Anterior cingulate cortex (tissue), 58 donors: ENCODE measurements at places on chromosomes 13 and 19.
A peak's percentile ranks its signal among the peaks of the same experiment; 100 is the strongest.

DNA sequence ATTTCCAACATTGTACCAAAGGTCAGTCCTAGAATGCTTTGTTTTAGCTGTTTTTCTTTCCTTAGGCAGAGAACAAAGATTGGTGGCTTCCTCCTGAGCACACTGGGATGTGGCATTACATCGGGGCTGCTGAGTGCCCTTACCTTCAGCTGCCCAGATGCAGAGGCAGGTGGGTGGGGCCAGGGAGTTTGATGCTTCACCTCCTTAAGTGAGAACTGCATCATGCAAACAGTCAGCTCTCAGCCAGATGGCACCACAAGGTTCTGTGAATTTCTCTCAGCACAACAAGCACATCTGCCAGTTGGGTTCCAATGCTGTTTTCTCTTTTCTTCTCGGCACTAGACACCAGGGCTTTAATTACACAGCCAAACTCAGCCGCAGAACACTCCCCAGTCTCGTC lies 87.4 kb upstream of the UBL3 start:
- no peak for DNase-seq

DNA sequence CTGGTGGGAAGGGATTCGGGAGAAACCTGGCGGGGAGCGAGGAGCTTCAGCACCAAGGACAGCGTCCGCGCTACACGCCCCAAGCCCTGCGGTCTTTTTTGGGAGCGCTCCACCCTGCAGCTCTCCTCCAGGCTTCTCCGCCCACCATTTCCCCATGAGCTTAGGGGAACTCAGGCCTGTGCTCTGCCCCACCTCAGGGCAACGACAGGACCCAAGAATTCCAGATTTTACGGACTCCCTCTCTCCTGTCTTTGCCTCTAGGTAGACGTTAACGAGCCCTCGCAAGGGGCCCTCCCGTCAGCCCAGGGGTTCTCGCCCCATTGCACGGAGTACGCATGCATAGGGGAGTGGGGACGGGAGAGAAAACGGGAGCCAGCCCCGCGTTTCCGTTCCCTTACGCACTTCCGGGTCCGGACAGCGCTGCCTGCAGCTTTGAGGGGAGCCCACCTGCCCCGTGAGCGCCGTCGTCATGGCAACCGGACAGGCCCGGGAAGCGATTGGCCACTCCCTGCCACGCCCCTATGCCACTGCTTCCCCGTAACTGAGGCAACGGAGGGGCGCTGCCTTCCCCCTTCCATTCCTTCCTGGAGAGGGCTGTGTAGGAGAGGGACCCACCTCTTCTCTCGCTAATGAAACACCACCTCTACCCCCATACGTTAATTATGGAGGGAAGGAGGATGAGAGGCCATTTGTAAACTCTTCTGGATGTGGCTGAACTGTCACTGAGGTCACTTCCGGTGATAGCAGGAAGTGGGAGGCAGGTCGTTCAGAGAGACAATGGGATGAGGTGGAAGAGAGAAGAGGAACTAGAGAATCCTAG lies 20.8 kb downstream of the NOVA2 start:
- peak; percentile 19 for DNase-seq

DNA sequence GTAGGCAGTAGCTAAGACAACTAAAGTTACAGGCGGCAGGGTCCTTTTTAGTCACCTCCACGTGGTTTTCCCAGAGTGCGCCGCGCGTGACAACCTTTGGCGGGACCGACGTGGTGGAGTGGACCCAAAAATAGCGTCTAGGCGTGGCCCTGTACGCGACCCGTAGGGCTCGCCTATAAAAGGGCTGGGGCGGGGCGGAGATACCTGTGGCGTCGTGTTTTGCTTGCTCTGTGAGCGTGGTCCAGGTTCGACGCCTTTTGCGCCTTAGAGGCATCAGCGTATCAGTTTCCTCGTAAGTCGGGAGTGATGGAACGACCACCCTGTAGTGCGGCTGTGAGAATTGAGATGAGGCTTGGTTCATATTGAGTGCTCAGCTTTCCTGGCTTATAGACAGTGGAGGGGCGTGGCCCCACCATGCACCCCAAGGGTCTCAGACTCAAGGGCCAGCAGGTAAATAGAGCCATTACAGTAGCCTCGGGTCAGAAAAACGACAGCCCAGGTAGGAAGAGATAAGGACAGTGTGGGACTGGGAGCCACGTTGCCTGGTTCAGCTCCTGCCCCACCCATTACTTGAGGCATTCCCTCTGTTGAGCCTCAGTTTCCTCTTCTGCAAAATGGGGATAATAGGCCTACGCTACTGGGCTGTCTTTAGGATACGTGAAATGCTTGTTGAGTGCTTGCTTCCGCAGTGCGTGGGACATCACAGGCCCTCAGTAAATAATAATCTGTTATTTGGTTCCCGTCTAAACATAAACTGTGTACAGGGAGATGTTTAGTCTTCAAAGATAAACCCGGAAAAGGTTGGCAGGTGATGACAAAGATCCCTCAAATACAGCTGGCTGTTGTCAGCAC lies 693 bp upstream of the TMED1 start:
- no peak for DNase-seq

DNA sequence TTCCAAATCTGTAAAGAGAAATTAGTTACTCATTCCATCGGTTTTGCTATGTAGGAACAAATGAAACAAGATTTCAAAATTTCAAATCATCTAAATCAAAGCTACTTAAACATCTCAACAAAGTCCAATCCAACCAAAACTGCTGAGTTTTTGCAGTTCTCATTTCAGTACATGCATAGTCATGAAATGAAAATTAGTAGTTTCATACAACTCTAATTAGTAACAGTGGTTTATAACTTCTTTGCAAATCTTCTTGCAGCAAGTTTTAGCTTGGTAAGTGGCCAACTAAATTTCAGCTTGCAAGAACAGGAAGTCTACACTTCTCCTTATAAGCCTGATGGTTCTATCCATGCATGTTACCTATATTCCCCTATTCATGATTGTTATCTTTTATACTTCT lies 75.6 kb downstream of the SPRY2 start:
- no peak for DNase-seq

- no peak for DNase-seq
Measured at GRCh38 chr19:40512473-40513344, 45.9 kb downstream of the SPTBN4 start.

DNA sequence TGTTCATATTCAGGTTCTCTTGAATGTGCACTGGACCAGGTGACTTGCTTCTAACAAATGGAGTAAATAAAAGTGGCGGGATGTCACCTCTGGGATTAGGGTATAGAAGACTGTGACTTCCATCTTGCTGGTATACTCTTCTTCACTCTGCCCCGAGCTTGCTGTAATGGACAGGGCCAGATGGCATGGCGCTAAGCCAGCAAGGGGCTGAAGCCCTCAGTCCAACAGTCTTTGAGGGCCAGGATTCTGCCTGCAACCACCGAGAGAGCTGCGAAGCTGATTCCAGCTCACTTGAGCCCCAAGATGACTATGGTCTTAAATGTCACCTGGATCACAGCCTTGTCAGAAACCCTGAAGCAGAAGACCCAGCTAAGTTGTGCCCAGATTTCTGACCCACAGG lies 600.0 kb downstream of the FGF9 start:
- no peak for DNase-seq

DNA sequence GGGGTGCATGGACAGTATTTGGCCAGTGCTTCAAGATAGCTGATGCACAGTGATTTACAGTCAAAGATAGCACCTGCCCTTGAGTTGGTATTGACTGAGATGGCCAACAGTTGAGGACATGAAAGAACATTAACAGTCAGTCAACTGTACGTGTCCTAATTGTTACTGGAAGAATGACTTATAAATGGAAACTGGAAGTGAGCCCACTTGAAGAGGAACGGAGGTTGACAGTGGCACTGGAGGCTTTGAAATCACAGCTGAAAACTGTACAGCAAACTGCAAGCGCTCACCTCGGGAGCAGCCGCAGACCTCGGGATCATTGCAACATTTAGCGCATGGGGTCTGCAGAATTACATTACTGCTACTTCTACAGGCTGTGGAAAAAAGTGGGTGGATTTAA lies 77.1 kb downstream of the GGACT start:
- DNase-seq = no peak
